Ecto neural progenitor cell (in vitro differentiated cells): ENCODE measurements at places on chromosomes 5 and 9.

GRCh38 chr5:116394186-116394867 lies 180.3 kb downstream of the SEMA6A start:
- no peak for DNase-seq

DNA sequence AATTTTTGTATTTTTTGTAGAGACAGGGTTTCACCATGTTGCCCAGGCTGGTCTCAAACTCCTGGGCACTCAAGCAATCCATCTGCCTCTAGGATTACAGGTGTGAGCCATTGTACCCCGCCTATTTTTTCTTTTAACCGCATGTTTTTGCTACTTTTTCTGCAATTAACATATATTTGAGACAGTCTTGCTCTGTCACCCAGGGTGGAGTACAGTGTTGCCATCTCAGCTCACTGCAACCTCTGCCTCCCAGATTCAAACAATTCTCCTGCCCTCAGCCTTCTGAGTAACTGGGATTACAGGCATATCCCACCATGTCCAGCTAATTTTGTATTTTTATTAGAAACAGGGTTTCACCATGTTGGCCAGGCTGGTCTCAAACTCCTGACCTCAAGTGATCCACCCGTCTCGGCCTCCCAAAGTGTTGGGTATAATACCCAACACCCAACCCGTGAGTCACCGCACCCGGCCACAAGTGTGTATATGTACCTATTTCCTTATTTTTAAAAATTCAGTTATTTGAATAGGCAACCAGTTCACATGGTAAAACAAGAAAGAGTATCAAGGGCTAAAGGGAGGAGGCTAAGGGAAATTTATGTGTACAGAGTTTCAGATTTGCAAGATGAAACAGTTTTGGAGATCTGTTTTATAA lies 13.3 kb downstream of the PHAX start:
- DNase-seq: no peak

GRCh38 chr9:129720865-129721545 lies 31.8 kb downstream of the PTGES start:
- DNase-seq: no peak

- DNase-seq: no peak
Measured at GRCh38 chr5:172839669-172840431, 5.8 kb downstream of the ERGIC1 start.

DNA sequence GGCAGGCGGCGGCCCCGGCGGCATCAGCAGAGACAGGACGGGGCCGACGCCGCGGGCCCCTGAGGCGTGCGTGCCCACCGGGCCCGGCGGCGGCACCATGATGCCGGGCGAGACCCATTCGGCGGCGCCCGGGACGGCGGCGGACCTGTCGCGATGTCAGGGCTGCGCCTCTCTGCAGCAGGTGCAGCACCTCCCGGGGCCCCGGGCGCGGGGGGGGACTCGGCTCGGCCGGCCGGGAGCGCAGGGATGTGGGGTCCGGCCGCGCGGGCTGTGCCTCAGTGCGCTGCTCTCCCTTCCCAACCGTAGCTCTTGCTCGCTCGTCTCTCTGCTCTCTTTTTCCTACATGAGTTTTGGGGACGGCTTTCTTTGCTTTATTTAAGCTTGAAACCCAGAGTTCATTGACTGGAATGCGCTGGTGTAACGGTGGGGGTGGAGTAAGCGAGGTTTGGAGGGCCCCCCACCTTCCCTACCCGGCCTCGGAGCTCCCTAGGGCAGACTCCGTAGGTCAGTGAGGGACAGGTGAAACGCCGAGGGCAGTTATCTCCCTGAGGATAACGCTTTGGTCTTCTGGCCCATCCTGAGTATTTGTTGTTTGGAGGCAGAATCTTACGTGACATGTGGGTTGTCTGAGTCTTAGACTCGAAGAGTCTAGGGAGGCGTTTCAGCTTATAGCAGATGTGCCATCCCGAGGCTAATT lies 490 bp downstream of the ICE1 start:
- DNase-seq: no peak

GRCh38 chr5:141850244-141850768 lies 27.9 kb downstream of the PCDH1 start:
- DNase-seq: no peak

DNA sequence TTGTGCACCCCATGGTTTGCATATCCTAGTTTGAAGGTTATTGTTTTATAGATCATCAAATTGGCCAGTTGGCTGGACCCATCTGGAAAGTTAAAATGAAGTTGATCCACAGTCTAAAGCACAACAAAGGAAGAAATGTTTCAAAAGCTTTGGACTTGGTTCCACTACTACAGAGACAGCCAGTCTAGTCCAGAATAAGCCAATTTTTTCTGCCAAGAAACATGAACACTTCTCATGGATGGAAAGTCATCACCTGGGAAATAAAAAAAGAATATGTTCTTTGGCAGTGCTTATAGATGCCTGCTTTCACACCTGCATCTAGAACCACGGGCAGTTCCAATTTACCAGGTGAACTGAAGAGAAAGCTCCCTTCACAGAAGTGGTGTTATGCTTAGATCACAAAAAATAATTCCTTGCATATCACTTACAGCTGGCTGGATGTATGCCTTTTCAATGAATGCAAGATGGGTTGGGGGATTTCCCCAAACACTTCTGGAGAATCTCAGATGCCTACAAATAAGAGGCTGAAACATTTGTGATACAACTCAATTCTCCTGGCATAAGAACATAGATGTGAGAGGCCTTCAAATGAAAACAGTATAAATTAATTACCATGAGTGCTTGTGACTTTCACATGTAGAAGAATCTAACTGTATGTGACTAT lies 26.9 kb downstream of the C9 start:
- DNase-seq: no peak

DNA sequence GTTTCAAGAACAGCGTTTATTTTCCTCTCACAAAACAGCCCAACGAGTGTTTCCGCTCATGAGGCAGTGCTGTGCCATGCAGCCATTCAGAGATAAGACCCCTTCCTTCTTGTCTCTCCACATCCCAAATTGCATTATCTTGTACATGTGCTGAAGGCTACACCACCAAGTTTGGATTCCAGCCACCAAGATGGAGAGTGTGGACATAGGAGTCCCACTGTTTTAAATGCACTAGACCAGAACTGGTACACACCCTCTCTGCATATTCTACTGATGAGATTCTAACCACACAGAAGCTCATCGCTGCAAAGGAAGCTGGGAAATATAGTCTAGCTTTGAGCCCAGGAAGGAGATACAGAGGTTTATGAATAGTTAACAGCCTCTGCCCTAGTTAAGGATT lies 509.4 kb downstream of the NFIB start:
- no peak for DNase-seq

DNA sequence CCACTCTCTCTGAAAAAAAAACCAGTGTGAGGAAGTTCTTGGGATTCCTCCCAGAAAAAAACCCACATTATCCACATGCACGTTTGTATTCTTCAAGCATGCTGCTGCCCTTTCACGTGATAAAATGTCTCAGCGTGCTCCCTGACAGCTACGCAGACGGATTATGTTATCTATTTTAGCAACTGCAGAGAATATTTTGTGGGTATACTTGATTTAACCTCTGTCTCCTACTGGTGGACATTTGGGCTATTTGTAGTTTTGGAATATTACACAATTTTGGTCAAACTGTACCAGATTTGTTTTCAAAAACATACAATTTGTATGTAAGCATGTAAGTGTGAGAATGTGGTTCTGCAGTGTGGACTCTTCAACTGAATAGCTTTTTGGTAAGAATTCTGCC lies 10.7 kb downstream of the PRRC2B start:
- DNase-seq: no peak

GRCh38 chr9:133991964-133992779 lies at the start of gene VAV2:
Gene VAV2 (minus strand): TSS chr9:133992324. CDS start chr9:133992278, 46 bp downstream.
- peak; percentile 85 for DNase-seq

DNA sequence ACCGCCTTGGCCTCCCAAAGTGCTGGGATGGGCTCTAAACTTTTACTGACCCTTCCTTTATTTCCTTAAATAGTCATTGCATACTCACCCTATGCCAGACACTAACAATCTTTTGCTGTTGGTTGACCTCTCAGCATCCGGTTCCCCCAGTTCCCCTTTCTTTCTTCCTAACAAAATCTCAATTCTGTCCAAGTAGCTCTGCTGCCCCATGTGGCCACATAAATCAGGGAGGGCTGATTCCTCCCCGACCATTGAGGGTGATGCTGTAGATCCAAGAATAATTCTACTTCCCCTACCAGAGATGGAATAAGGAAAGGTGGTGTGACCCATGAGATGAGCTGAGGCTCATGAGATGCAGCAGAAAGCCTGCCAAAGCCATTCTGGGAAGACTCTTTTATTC lies 315.3 kb upstream of the MSX2 start:
- DNase-seq: no peak

DNA sequence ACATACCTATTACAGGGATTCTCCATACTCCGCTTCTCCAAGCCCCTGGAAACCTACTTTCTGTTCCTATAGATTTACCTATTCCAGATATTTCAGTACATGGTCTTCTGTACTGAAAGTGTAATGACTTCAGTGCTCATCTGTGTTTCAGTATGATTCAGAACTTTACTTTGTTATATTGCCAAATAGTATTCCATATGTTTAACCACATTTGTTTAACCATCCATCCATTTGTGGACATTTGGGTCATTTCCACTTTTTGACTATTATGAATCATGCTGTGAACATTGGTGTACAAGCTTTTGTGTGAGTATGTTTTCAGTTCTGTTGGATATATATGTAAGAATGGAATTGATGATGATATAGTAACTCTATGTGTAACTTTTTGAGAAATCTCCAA lies 188.9 kb downstream of the PDZD2 start:
- DNase-seq: no peak

- no peak for DNase-seq
Measured at GRCh38 chr5:51606921-51607320, 223.7 kb downstream of the ISL1 start.

- DNase-seq: peak; percentile 66
Measured at GRCh38 chr5:124741711-124742496, 4.5 kb downstream of the ZNF608 start.

GRCh38 chr5:14174230-14174636 lies 31.1 kb downstream of the TRIO start:
- DNase-seq: peak; percentile 56

- DNase-seq: peak; percentile 38
Measured at GRCh38 chr9:138121438-138122050, 244.0 kb downstream of the CACNA1B start.

- DNase-seq: no peak
Measured at GRCh38 chr5:95446560-95447221, 55.5 kb downstream of the FAM81B start.

GRCh38 chr9:107779731-107780130 lies 290.2 kb upstream of the KLF4 start:
- no peak for DNase-seq

- no peak for DNase-seq
Measured at GRCh38 chr9:33239921-33240320, at the start of gene SPINK4. Gene SPINK4 (plus strand): TSS chr9:33240167. CDS start chr9:33240209, 42 bp downstream.

DNA sequence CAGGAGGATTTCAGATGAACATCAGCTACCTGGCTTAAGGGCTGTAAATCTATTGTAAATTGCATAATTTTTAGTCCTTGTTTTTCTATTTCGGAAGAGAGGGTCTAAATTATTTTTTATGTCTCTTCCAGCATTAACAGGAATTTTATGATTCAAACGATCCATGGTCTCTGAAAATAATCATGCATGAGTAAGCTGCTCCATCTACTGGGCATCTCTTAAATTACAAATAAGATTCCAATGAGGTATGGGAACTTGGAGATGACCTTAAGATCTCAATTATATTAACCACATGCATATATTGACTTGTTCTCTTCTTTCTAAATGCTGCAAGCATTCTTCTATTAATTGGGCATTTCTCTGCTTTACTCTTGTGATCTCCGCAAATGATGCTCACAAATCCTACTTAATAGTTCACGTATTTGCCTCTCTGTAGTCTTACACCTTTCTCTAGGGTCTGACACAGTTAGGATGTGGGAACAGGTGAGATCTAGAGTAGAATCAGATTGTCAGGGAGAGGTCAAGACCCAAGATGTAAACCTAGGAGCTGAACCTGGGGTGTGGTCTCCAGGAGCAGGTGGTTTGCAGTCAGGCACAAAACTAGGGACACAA lies 86.9 kb downstream of the NUDT12 start:
- DNase-seq: no peak

DNA sequence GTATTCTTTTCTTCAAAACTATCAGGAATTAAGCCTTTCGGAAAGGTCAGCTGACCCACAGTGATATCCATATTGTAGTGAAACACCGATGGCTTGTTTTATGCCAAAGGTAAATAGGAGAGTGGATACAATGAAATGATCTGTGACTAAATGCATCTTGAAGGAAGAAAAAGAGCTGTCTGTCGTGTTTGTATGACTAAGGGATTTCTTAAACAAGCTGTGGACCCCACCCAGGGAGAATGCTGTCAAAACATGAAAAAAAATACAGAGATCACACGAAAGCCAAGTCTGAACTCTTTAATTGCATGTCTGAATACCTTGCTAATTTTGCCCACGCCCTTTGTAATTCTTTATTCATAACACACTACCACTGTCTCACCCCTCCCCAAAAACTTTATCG lies 286.4 kb upstream of the WWC1 start:
- no peak for DNase-seq

DNA sequence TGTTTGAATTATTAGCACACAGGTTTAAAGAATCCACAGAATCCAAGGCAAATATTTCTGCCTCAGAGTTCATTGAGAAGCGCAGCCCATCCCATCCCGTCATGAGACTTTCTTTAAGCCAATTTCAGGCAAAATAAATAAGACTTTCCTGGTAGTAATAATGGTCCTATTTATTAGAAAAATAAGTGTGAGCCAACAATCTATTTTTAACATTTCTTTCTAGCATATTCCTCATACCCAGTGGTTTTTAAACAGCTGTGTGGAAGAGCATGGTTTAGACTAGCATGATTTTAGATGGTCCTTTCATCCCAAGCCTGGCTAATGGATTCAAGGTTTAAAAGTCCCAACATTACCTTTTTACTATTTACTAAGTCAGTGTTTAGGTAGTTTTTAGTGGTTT lies 125.8 kb downstream of the SCAMP1 start:
- no peak for DNase-seq

GRCh38 chr9:6054280-6055099 lies 39.1 kb upstream of the RANBP6 start:
- DNase-seq: peak; percentile 68

DNA sequence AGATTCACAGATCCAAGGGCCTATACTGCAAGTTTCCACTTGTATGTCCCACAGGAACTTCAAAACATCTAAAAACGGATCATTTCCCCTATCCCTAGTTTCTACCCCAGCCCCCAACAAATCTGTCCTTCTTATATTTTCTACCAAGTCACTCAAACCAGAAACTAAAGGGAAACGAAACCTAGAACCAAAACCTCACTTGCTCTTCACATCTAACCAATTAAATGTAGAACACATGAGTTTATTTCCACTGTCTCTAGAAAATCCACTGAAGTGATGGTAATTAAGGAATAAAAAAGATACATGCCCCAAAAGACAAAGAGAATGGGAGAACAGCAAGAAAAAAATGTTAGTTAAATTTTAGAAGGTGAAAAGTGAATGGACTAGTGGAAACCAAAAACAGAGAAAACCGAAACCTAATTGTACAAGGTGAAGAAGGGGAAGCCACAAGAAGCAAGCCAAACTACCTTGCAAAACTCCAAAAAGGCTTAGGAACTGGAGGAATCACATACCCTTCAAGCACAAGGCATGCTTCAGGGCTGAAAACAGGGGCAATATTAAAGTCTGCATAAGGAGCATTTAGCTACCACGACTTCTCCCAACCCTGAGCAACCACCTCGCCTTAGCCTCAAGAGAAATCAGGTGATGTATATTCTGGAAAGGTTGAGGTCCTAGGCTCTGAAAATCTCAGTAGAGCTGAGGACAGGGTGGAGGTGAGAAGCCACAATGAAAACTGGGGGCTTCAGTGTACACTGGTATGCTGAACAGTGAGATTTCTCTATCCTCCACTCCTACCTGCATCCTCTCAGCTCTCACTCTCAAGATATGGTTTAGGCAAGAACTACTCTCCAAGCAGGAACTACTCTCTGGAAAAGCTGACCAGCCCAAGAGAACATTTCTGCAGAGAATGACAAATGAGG lies 11.1 kb downstream of the SMU1 start:
- no peak for DNase-seq
